ENCODE measurements at places on chromosomes 16 and 17.

DNA sequence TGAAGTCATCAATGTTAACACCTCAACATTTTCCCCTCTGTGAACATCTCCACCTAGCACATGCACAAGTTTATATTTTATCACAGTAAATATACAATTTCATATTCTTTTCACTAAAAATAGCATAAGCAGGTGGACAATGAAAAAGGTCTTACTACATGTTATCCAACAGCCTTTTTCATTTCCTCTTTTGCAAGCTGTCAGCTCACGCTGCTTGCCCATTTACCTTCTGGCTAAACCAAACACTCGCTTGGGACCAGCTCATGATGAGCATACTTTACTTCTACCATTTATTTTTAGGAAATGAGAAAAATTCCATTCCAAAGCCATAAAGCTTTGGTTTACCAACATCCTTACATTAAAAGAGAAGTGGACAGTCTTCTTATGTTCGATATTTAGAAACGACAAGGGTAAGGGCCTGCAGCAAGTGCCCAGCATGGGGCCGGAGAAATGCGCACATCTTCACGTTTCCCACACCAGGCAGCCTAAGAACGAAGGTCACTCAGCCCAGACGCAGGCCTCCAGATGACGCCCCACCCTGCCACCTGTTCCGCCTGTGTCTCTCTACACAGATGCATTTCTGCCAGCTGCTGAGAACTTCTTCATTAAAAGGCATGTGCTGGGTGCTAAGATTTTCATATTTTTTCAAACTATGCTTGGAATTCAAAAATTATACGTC, 13.9 kb downstream of the SNN start:
- DNase-seq = no peak

DNA sequence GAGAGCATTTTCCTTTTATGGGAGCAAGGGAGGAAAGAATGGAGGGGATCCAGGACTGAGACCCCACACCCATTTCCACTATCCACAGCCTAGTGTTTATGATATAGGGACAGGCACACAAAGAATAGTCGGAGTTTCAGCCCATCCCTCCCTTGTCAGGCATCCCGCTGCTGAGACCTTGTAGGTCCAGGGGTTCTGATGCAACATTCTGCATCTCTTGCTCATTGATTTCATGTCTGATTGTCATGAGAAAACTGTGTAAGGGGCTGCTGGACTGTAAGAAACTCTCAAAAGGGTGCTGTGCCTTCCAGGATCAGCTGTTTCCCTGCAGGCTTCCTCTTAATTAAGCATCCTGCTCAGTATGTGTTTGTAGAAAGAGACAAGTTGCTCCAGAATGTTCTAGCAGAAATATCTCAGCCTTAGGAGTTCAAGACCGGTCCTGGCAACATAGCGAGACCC, 5.3 kb upstream of the POLR3E start:
- no peak for DNase-seq

- DNase-seq = no peak
Observed at GRCh38 chr17:55317284-55317683, 52.5 kb downstream of the HLF start.

DNA sequence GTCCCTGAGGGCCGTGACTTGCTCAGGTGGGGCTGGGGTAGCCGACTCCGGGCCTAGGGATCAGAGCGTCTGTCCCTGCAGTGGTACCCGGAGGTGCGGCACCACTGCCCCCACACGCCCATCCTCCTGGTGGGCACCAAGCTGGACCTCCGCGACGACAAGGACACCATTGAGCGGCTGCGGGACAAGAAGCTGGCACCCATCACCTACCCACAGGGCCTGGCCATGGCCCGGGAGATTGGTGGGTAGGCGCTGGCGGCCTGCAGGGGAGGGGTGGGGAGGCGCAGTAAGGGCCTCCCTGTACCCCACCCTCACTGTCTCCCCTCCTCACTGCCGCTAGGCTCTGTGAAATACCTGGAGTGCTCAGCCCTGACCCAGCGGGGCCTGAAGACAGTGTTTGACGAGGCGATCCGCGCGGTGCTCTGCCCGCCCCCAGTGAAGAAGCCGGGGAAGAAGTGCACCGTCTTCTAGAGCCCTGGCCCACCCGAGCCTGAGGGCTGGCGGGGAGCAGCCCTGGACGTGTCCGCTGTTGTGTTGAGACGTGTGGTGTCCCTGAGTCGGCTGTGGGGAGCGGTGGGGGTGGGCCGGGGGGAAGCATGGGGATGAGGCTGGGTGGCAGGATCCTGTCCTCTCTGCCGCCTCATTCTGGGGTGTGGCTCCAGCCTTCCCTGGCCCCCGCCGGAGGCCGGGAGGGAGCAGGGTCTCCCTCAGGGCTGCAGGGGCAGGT, 2.0 kb downstream of the RAC3 start:
- DNase-seq = no peak

DNA sequence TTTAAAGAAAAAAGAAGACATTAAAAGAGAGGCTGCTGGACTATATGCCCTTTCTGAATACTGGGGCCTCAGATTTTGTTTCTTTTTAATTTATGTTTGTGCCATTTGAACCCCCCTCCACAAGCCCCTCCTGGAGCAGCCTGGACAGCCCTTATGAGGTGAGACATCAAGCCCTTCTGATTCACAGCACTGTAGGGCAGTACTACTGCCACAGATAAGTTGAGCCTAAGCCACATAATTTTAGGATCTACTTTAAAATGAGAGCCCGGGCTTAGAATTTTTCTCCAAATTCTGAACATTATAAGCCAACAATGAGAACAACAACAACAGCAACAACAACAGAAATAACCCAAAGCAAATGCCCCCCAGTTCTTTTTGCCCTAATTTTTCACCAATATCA, 256.9 kb upstream of the SALL1 start:
- DNase-seq = no peak

GRCh38 chr16:1870365-1871082, 1.4 kb downstream of the MEIOB start:
- DNase-seq = no peak

DNA sequence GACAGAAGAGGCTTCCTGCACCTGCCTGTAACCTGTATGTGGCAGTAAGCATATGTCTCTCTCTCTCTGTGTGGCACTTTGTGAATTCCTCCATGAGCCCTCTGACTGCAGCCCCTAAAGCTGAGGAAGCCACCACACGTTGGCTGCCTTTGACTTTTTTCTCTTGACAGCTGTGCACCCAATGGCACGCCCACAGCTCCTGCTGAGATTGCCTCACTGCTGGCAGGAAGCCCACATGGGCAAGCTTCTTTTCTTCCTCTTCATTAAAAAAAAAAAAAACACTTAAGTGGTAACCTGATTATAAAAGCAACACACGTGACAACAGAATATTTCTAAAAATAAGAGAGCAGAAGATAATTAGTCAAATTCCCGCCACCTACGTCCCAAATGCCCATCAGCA, 34.0 kb upstream of the PIRT start:
- DNase-seq = no peak

GRCh38 chr16:57752581-57753447, 17.2 kb downstream of the KATNB1 start:
- no peak for DNase-seq

GRCh38 chr16:28573738-28574718, 20.3 kb downstream of the SGF29 start:
- DNase-seq = no peak

DNA sequence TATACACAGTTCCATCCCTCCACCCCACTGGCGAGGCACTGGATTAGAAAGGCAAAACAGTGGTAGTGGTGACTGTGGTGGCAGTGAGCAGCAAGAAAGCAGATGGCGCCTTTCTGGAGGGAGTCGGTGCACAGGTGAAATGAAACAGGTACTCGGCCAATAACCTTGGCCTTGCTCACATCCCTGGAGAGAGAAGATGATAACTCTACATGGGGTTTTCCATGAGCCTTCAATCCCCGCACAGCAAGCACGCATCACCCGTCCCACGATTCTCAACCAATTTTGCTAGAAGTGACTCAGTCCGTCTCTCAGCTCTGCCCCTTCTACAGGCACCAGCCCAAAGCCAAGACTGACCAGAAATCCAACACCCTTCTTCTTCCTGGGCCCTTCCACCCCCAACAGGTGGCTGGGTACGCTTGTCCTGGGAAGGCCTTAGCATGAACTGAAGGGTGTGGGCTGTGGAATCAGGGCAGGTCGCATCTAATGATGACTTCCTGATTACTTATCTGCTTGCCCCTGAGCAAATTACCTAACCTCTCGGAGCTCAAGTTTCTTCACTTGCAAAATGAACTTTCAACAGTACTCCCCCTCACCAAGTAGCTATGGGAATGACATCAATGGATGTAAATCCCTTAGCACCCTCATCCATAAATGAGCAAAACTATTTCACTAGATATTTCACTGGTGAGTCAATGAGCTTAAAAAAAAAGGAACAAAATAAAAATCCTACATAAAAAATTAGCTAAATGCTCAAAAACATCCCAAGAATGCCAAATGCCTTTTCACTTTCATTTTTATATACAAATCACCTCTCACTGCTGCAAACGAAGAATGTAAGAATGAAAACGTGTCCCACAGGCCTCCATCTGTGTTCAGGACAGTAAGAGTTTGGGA, 18.0 kb downstream of the XPO6 start:
- DNase-seq = no peak

GRCh38 chr17:40646791-40647623, 611 bp downstream of the SMARCE1 start:
- DNase-seq = no peak

DNA sequence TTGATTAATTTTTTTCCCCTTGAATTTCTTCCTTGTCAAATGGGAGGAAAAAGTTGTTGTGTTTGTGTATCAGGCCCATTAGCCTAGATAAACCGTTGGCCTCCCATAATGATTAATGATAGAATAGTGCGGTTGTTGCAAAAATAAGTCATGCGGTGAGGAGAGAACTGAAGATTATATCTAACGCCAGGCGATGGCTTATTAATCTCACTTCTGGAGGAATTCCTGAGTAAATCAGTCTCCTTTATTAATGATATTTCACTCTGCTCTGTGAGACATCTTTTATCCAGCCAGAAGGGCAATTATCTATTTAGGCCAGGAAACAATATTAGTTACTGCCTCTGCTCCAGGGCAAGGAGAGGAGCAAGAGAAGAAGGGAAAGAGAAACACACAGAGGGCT, 107.3 kb downstream of the IRX5 start:
- DNase-seq = no peak

- DNase-seq = no peak
Observed at GRCh38 chr17:7893187-7893880, 4.7 kb downstream of the CHD3 start.

DNA sequence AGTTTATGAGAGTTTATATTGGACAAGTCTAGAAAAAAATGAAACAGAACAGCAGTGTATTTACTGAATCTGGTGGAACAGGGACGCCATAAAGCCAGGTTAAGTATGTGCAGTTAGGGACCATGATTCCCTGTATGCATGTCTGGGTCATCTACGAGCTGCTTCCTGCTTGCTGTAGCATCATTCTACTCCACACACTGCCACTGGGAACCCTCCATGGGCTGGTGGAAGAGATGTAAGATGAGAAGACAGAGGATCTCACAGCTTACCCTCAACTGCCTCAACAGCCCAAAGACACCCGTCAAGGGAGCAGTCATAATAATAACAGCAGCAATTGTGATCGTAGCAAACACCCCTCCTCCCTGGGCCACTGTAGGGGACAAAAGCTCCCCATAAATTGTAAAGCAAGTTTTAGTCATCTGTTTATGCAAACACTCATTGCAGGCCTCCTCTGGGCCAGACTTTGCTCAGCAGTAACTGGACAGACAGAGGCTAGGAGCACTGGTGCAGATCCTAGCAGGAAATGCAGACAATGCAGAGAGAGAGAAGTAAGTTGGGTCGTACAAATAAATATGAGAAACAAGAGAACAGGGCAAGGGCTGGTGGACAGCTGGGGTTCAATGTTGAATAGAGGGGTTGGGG, 188.0 kb downstream of the SOX9 start:
- DNase-seq = no peak

- DNase-seq = no peak
Observed at GRCh38 chr16:29316761-29317183, 89.7 kb downstream of the NPIPB11 start.

GRCh38 chr16:65274566-65274965, 152.7 kb upstream of the CDH11 start:
- DNase-seq = no peak

- DNase-seq = no peak
Observed at GRCh38 chr17:76130473-76130872, 10.6 kb downstream of the FOXJ1 start.

- no peak for DNase-seq
Observed at GRCh38 chr16:47617732-47618131, 156.6 kb downstream of the PHKB start.

- no peak for DNase-seq
Observed at GRCh38 chr17:64920419-64921172, 1.3 kb upstream of the LRRC37A3 start.

DNA sequence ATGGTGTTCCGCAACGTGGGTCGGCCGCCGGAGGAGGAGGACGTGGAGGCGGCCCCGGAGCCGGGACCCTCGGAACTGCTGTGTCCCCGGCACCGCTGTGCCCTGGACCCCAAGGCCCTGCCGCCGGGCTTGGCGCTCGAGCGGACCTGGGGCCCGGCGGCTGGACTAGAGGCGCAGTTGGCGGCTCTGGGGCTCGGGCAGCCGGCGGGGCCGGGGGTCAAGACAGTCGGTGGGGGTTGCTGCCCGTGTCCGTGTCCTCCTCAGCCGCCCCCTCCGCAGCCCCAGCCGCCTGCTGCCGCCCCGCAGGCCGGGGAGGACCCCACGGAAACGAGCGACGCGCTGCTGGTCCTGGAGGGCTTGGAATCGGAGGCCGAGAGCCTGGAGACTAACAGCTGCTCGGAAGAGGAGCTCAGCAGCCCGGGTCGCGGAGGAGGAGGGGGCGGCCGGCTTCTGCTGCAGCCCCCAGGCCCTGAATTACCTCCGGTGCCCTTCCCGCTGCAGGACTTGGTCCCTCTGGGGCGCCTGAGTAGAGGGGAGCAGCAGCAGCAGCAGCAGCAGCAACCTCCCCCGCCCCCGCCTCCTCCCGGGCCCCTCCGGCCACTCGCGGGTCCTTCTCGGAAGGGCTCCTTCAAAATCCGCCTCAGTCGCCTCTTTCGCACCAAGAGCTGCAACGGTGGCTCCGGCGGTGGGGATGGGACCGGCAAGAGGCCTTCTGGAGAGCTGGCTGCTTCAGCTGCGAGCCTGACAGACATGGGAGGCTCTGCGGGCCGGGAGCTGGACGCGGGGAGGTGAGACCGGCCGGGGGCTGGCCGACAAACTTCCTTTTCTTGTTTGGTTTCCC, 821 bp downstream of the SOCS7 start:
- DNase-seq = peak; percentile 51

- no peak for DNase-seq
Observed at GRCh38 chr17:80921159-80921558, 70.5 kb upstream of the CHMP6 start.

DNA sequence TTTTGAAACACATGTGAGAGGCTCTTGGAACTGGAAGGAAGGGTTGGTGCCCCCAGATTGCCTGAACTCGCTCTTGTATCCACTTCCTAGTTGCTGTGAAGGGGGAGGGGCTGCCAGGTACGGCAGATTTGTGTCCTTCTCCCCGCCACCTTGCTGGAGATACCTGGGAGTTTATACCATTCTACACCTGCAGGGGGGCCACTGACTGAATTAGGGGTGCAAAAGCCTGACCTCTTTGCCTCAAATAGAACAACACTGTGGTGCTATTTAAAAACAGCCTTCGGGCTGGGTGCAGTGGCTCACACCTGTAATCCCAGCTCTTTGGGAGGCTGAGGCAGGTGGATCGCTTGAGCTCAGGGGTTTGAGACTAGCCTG, 35.1 kb upstream of the IL34 start:
- no peak for DNase-seq
